Stimulated activated CD4-positive, alpha-beta T cell treated with anti-CD3 and anti-CD28 coated beads, Interleukin-1b, Interleukin-23, amount 100 ng/mL, for 1 hour (primary cell): ENCODE measurements at places on chromosomes 3 and 15.

DNA sequence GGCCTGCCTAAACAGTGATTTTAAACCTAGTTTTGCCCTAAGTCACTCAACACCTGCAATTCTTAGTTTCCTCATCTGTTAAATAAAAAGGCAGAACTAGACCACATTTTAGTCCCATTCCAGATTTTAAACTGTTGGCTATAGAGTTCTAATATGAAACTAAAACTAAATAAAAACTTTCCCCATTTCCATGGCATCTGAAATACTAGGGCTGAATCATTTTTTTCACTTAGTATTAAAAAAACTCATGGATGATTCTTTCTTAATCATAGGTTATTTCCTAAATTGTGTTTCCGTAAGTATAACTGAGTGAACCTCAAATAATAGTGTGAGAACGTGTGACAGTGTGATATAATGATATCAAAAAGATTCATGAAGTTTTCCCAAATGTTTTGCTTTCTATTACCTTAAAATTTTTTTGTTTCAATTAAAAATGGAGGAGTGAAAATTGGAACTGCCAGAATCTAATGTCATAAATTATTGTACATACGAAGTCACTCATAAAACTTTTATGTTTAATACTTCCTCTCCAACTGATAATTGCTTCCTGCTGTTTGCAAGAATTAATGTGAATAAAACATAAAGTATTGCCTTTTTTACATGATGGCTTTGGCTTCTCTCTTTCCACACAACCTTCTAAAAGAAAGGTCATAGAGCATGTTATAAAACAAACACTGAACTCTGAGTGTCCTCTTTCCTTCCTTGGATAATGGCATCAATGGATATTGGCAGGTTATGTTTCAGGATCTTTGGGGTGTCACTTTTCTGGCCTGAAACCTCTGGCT is 315.1 kb upstream of the MME start:
- no peak for DNase-seq

DNA sequence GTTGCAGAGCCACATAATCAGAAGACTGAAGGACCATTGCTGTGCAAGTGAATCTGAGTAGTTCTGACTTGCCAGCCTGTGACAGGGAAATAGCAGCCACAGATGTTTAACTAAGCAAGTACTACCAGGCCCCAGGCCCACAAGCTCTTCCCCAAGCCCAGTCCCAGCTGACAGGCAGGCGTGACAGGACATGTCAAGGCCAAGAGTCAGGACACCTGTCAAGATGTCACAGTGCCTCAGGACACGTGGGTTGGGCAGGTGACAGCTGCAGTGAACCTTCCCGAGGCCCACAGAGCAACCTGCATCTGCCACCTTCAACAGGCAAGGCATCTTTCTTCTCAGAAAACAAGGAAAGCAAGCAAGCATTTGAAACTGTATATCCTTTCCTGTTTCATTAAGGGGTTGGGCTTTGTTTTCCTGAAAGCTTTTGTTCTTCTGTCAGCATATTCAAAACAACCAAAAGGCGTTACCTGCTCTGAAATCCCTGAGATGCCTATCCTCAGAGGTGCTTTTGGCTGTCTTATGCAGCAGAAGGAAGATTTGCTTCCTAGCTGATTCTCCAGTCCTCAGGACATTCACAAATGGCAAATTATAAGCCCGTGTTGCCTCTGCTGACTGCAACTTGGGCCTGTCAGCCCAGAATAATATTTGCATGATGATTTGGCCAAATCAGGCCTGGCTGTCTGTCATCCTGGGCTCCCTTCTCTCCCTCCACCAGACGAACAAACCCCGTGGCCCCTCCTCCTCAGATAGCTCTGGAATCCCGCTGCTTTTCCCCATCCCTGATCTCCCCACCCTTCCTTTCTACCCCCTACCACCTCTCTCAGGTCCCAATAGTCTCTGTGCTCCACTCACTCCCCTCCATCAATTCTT is 171.8 kb upstream of the WNT5A start:
- no peak for DNase-seq

- no peak for DNase-seq
Observed at GRCh38 chr3:23174426-23175039, 28.6 kb upstream of the UBE2E2 start.

DNA sequence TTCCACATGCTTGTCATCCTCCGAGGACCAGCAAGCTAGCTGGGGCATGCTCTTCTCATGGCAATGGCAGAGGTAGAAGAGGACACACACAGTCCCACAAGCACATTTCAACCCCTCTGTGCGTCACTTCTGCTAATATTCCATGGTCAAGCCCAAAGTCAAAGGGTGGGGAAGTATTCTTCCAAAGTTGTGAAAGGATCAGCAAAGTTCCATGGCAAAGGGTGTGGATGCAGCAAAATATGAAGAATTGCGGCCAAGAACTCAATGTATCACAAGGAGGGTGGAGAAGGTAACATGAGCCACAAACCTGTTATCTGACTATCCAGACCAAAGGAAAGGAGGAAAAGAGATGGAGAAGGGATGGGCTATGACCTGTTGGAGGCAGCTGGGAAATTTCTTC is 71.2 kb upstream of the SNRK start:
- no peak for DNase-seq

- no peak for DNase-seq
Observed at GRCh38 chr3:128307781-128308469, 154.6 kb downstream of the EEFSEC start.

DNA sequence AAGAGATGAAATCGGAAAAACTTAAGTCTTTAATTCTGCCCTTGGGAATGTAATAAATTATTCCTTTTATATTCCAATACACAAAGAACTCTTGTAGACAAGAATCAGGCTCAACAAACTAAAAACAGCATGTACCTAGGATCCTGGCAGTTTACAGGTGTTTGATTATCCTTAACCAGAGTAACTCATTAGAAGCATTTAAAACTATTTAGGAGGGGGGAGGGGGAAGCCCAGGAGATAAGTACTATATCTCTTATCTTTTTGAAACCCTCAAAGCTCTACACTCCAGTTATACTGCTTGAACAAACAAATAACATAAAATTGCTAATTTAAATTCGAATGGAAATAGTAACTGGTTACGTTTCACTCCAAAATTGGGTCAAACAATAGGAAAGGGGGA is 1.9 kb downstream of the CNBP start:
- no peak for DNase-seq

DNA sequence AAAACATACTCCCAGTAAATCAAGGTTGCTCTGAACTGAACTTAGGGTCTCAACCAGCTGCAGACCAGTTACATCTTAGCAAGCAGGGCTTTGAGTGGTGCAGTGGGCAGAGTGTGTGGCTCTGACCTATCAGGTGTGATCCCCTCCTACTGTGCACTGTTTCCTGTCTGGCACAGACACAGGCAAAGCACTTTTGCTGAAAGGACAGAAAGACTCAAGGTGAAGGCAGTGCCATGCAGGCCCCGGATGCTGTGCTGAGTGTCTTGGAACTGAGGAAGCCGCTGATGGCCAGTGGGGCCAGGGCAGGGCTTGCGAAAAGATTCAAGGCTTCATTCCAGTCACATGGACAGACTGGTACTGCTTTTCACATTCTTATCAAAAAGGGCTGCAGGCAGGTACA is 85.2 kb downstream of the CACNA1D start:
- no peak for DNase-seq

GRCh38 chr3:119261055-119261454 is 20.4 kb upstream of the B4GALT4 start:
- no peak for DNase-seq

- no peak for DNase-seq
Observed at GRCh38 chr3:176159796-176160195, 1037.5 kb downstream of the TBL1XR1 start.

DNA sequence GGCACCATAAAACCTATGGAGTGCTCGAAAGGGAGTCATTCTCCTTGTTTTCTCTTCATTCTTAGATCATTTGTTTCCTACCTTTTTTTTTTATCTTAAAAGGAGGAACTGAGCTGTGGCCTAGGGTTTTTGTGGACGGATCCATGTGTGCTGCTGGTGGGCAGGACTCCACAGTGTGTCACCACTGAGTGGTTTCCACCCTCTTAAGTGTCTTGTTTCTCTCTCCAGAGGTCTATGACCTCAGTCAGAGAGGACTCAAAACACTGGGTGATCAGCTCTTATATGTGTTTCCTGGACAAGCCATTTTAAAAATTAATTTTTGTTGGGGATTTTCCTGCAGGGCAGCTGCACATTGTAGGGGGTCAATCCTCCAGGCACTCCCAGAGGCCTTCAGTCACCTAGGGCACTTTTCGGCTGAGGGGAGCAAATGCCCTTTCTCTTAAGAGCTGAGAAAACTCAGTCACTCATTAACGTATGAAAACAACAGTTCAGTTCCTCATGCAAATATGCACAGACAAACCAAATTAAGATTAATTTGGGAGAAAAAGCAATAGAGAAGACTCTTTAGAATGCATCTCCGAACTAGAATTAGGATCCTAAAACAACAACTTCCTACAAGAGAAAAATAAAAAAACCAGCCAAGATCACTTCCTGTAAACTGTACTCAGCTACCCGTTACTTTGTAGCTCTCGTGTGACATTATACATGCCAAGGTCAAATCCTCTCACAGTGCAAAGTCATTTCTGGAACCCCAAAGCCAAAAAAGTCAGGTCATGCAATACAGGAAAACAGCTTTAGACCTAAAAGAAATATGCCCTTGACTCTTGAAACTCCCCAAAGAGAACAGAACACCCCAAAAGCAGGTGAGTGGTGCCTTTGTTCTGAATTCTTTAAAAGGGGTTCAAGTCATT is 27.6 kb upstream of the FAM3D start:
- DNase-seq = no peak

DNA sequence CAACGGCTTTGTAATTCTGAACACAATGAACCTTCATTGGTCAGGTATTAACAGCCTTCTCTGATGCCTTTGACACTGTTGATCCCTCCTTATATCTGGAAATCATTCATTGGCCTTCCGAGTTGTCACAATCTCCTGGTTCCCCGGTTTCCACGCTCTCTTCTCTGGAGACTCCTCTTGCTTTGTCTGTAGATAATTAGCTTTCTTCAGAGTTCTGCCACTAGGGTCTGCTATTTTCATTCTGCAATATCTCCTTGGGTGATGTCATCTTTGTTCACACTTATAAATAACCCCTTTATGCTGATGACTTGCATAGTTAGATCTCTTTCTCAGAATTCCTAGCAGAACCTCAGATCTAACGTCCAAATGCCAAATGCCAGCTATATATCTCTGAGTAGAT is 583.8 kb upstream of the ZNF717 start:
- DNase-seq = no peak

DNA sequence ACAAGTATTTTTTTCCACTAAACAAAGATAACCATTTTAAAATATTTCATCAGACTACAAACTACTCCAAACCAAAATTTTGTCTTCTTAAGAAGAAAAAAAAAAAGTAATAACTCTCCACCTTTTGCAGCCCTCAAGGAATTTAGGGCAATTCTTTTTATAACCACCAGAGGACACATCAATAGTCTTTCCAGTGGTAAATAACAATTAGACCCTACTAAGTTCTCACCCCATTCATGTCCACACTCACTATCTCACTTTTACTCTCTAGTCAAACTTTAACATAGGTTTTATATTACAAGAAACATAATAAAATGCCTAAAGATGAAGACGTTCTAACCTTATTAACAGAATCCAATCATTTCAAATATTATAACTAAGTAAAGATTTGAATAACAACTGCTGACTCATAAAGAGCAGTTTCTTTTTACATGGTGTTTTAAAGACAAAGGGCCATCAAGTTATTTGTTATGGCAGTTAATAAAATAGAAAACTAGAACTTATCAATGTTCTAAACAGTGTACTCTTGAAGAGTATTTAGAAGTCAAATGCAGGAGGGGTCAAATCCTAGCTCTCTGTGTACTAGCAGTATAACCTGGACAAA is 33.0 kb downstream of the CCDC39 start:
- no peak for DNase-seq

GRCh38 chr15:56471440-56472069 is 6.6 kb upstream of the MNS1 start:
- no peak for DNase-seq

DNA sequence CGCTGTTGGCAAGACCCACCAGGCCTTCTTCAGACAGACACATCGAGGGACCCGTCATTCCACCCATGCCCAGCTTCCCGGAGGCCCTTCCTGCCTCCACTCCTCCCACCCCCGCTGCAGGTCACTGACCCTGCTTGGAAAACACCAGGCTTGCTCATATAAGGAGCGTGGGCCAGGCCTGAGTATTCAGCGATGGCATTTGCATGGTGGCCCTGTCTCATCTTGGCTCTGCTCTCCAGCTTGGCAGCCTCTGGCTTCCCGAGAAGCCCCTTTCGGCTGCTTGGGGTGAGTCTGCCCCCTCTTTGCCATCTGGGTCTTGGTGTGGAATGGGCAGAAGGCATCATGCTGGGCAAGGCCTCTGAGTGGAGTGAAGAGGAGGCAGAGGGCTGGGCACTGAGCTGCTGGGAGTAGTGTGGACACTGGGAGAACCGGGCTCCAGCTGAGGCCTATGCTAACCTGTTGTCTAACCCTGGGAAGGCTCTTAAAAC is at the start of gene ITIH3:
Gene ITIH3, plus strand, starts transcription at position 185 of the 488 bp plus-strand sequence. Its CDS starts 8 bp downstream, at position 193.
- no peak for DNase-seq

- DNase-seq = no peak
Observed at GRCh38 chr3:53657651-53658050, 163.2 kb downstream of the CACNA1D start.

DNA sequence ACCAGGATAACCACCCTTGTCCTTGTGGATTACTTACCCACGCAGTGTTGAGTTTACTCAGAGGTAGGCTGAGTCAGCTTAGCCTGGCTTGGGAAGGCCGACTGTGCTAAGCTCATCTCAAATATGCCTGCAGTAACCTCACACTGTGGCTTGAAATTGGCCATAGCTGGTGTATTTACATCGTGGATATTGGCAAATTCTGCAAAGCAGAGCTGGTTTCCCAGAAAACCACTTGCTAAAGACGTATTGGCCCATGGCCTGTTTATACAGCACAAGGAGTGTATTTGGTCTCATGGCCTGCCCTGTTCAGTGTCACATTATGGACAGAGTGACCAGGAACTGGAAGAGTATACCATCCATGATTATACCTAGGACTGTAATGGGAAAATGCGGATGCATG is 170.5 kb upstream of the UBE3A start:
- DNase-seq = no peak

- peak; percentile 50 for DNase-seq
Observed at GRCh38 chr3:97971679-97972567, at the start of gene RIOX2. RIOX2 (minus strand) TSS chr3:97972431; CDS start chr3:97967593, 4,838 bp downstream.

GRCh38 chr3:188581792-188582191 is 427.8 kb downstream of the LPP start:
- no peak for DNase-seq

- no peak for DNase-seq
Observed at GRCh38 chr3:16460886-16461285, 52.6 kb downstream of the RFTN1 start.

- no peak for DNase-seq
Observed at GRCh38 chr3:123683505-123684154, 98.8 kb upstream of the HACD2 start.

DNA sequence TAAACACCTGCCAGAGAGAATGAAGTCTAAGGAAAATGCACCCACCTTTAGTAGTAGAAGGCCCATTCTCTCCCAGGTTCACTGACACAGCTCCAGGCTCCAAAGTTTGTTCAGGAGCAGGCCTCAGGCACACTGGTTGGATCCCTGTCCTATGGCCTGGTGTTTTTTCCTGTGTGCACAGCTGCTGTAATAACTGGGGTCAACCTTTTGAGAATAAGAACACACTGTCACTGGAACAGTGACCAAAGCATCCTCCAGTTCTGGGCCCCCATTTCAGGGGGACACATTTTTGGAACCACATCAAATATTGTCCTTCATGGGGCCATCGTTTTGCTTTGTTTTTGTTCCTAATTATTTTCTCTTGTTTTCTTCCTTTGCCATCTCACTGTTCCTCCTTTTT is 95.8 kb downstream of the ARNT2 start:
- no peak for DNase-seq

- DNase-seq = no peak
Observed at GRCh38 chr3:52004163-52004787, 8.6 kb upstream of the RPL29 start.

- no peak for DNase-seq
Observed at GRCh38 chr3:71423151-71423906, 160.2 kb downstream of the FOXP1 start.
